ENCODE measurements at places on chromosomes 7 and 10.

GRCh38 chr10:11837372-11838161, 14.4 kb downstream of the PROSER2 start:
- H3K4me3 ChIP-seq = no peak overlapping the region
- no peak overlapping the region for H3K27ac ChIP-seq
- H3K27me3 ChIP-seq = no peaks in the 10 kb centered on the region
- H3K36me3 ChIP-seq = no peaks in the 10 kb centered on the region

DNA sequence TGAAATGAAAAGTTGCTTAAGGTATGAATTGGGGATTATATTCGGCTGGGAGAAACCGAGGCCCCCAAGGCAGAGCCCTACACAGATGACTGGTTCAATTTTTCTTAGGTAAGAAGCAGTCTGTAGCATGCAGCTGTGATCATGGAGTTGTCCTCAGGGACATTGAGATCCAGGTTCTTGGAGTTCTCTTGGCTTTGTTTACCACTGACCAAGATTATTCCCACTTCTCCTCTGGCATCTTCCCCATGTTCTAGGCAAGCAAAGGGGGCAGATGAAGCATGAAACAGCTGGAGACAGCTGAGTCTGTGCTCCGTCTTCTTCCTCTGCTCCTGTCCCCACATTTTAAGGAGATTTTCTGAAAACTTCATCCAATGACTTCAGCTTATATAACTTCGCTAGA, 129.5 kb upstream of the BMPER start:
- peaks cover 4% of the 10 kb centered on the region for H3K4me1 ChIP-seq
- H3K27me3 ChIP-seq = no peaks in the 10 kb centered on the region
- no peak for DNase-seq
- no peak overlapping the region for H3K27ac ChIP-seq

DNA sequence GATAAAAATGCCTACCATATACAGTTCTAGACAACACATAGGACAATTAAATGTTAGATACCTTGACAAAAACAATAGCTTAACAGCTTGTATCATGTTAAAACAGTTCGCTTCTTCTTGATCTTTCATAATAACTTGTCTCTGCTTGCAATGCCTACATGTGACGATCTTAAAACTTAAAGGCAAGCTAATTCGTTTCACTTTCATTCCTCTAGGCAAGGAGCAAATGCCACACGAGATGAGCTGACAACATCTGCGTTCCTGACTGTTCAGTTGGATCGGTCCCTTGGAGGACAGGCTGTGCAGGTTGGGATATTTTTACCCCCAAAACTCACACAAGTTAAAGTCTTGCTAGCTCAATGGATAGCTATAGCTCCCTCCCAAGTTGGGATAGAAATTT, 51.6 kb upstream of the ARL4A start:
- H3K4me3 ChIP-seq = no peak overlapping the region
- no peaks in the 10 kb centered on the region for H3K36me3 ChIP-seq
- no peaks in the 10 kb centered on the region for H3K27me3 ChIP-seq
- H3K4me1 ChIP-seq = no peaks in the 10 kb centered on the region
- no peak overlapping the region for H3K27ac ChIP-seq
- DNase-seq = no peak

GRCh38 chr10:27745732-27746396, at the start of gene MKX:
TSS of gene MKX (minus strand) at chr10:27745819. CDS start at chr10:27743415, 2,404 bp downstream.
- H3K27ac ChIP-seq = no peak within 1 kb of the TSS
- DNase-seq = peak; percentile 91
- H3K27me3 ChIP-seq = peaks cover 59% of the 10 kb centered on the region
- H3K4me1 ChIP-seq = peaks cover 55% of the 10 kb centered on the region

- H3K4me1 ChIP-seq = peaks cover 10% of the 10 kb centered on the region
- H3K27me3 ChIP-seq = no peaks in the 10 kb centered on the region
- H3K36me3 ChIP-seq = no peaks in the 10 kb centered on the region
- H3K27ac ChIP-seq = no peak overlapping the region
Observed at GRCh38 chr7:4633012-4633411, 49.1 kb upstream of the FOXK1 start.

GRCh38 chr10:48382982-48383381, 76.5 kb downstream of the MAPK8 start:
- DNase-seq = no peak
- H3K4me1 ChIP-seq = no peaks in the 10 kb centered on the region
- no peak overlapping the region for H3K4me3 ChIP-seq
- H3K27ac ChIP-seq = no peak overlapping the region

DNA sequence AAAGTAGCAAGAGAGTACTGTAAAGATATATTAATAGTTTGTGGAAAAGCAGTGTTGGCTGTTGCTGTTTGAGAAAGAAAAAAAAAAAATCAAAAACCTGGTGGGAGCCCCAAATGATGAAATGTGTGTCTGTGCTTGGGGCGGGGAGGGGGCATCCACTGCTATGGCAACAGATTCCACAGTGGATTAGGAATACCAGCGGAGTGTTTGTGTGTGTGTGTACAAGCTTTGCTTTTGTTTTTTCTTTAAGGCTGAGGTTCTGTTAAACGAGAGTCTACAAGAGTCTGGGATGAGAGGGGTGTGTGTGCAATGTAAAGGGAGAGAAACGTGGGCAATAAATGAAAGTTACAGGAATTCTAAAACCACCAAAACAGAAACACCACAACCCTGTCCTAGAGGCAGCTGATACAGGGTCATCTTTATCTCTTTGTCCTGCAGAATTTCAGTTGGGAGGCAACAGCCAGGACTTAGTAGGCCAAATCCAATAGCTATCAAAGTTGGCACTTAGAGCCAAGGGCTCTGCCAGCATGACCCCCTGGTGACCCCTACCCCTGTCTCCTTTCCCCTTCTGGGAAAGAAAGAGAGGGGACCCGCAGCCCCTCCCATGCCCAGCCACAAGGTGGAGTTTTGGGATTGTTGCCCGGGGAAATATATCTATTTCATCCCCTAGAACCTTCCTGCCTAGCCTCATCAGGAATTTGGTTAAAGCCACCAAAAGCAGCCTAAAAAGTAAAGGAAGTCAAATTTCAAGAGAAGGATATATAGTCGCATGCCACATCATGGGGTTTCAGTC, 85.4 kb downstream of the OSBPL3 start:
- H3K27ac ChIP-seq = no peak overlapping the region
- no peak for DNase-seq
- no peak overlapping the region for H3K4me3 ChIP-seq
- no peaks in the 10 kb centered on the region for H3K27me3 ChIP-seq

- H3K27ac ChIP-seq = no peak overlapping the region
- no peak overlapping the region for H3K4me3 ChIP-seq
- no peaks in the 10 kb centered on the region for H3K27me3 ChIP-seq
- H3K4me1 ChIP-seq = no peaks in the 10 kb centered on the region
- no peak for DNase-seq
Observed at GRCh38 chr7:85343484-85343883, 156.6 kb upstream of the SEMA3D start.

- DNase-seq = no peak
- no peaks in the 10 kb centered on the region for H3K36me3 ChIP-seq
- H3K27ac ChIP-seq = no peak overlapping the region
- no peaks in the 10 kb centered on the region for H3K27me3 ChIP-seq
- H3K4me3 ChIP-seq = no peak overlapping the region
- no peaks in the 10 kb centered on the region for H3K4me1 ChIP-seq
Observed at GRCh38 chr7:125278318-125278717, 348.7 kb upstream of the POT1 start.

- peak overlapping the region; percentile 83 for H3K27ac ChIP-seq
- H3K36me3 ChIP-seq = peaks cover 5% of the 10 kb centered on the region
- no peaks in the 10 kb centered on the region for H3K27me3 ChIP-seq
- peaks cover 68% of the 10 kb centered on the region for H3K4me1 ChIP-seq
- DNase-seq = peak; percentile 32
- no peak overlapping the region for H3K4me3 ChIP-seq
Observed at GRCh38 chr10:79266543-79267312, 80.5 kb upstream of the PPIF start.

- no peaks in the 10 kb centered on the region for H3K36me3 ChIP-seq
- H3K27me3 ChIP-seq = no peaks in the 10 kb centered on the region
- H3K27ac ChIP-seq = no peak overlapping the region
- DNase-seq = no peak
- no peak overlapping the region for H3K4me3 ChIP-seq
Observed at GRCh38 chr10:31129880-31130405, 98.3 kb upstream of the ZNF438 start.

DNA sequence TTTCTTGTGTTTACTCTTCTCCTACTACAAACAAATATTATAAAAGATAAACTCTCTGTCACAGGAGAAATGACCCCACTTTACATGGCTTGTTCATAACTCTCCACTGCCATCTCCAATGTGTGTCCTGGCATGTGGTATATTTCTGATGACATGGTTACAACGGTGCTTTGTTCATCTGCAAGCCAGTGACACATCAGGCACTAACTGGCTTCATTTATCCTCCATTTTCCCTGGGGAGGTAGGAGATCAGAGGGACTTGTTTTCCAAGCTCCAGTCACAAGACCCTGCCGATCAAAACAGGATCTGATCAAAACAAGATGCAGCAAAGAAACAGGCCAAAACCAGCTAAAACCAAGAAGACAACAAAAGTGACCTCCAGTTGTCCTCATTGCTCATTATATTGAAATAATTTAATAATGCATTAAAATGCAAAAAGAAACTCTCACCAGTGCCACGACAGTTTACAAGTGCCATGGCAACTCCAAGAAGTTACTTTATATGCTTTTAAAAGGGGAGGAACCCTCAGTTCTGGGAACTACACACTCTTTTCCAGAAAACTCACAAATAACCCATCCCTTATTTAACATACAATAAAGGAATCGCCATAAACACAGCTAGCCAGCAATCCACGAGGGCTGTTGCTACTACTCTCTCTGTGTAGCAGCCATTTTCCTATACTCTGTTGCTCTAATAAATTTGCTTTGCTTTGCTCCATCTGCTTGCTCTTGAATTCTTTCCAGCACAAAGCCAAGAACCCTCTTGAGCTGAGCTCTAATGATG, 224.2 kb downstream of the XPNPEP1 start:
- H3K4me1 ChIP-seq = no peaks in the 10 kb centered on the region
- no peak for DNase-seq

DNA sequence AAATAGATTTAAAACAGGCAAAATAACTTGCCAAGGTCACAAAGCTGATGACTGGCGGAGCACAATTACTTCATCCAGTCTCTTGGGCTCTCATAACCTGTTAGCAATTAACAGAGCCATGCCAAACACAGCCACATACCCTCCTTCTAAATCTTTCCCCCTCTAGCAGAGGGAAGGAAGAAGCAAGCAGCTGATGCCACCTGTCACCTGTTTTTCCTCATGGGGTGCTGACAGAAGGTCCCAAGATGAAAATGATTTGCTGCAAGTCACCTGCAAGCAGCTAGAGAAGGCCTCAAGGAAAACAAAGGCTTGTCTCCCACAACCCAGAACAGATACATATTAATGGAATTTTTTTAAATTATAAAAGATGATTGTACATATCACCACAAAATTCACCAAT, 117.8 kb downstream of the GFRA1 start:
- DNase-seq = no peak
- no peak overlapping the region for H3K27ac ChIP-seq
- no peak overlapping the region for H3K4me3 ChIP-seq
- H3K36me3 ChIP-seq = no peaks in the 10 kb centered on the region
- no peaks in the 10 kb centered on the region for H3K27me3 ChIP-seq

DNA sequence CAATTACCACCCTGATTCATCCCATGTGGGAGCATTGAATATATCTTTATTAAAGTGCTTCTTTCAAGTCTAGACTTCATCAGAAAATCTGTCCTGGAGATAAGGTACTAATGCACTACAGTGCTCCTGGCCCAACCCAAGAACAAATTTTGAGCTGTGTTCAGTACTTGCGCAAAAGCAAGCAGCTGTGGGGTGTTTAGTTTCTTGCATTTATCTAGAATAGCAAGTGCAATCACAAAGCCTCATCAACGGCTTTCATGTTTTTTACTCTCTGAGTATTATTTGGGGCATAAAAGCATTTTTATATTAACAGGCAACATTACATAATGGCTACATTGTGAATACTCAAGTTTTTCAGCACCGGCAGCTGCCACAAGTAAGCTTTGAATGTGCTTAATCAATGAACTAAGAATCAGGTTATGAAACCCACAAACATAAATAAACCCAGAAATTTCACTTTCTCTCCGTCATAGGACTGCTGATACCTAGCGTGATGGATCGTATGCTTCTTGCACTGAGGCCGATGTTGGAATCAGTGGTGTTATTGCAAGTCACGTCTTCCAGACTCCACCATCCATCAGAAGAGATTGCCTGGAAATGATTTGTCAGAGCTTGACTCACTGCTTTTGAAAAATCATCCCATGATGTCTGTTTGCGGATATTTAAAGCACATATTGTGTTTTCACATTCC, 113.1 kb downstream of the CTTNBP2 start:
- no peaks in the 10 kb centered on the region for H3K4me1 ChIP-seq
- no peak for DNase-seq
- H3K4me3 ChIP-seq = no peak overlapping the region
- no peaks in the 10 kb centered on the region for H3K27me3 ChIP-seq
- no peak overlapping the region for H3K27ac ChIP-seq

DNA sequence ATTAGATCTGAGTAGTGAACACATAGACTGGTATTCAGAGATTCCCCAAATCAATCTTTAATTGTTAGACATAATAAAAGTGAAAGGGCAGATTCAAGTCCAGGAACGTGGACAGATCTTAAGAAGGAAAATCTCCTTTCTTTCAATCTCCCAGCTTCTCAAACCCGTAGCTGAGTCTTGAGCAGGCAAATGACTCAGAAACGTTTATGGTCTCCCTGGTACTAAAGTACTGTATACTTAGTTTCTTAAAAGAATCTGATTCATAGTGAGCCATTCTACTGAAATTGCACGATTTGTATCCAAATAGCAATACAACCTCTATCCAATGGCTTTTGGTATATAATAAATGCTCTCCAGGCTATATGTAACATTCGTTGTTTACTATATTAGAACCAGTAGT, 140.4 kb upstream of the RHEB start:
- H3K36me3 ChIP-seq = no peaks in the 10 kb centered on the region
- H3K27ac ChIP-seq = no peak overlapping the region
- no peak for DNase-seq
- peaks cover 6% of the 10 kb centered on the region for H3K4me1 ChIP-seq
